ENCODE measurements at places on chromosomes 7 and 10.

DNA sequence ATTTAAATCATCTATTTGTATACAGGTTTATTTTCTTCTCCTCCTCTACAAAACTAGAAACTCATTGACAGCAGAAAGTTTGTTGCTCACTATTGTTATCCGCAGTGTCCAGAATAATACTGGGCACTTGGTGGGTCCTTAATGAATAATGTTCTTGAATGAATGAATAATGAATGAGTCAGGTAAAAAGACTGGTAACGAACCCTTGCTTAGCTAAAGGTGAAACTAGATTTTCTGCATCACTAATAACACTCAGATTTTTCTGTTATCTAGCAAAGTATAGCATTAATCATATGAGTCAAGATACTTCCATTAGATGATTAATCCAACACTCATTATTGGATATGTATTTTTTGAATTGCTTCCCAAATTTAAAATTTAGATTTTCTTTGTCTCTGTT is 953.2 kb downstream of the SORCS3 start:
- DNase-seq, result no peak

DNA sequence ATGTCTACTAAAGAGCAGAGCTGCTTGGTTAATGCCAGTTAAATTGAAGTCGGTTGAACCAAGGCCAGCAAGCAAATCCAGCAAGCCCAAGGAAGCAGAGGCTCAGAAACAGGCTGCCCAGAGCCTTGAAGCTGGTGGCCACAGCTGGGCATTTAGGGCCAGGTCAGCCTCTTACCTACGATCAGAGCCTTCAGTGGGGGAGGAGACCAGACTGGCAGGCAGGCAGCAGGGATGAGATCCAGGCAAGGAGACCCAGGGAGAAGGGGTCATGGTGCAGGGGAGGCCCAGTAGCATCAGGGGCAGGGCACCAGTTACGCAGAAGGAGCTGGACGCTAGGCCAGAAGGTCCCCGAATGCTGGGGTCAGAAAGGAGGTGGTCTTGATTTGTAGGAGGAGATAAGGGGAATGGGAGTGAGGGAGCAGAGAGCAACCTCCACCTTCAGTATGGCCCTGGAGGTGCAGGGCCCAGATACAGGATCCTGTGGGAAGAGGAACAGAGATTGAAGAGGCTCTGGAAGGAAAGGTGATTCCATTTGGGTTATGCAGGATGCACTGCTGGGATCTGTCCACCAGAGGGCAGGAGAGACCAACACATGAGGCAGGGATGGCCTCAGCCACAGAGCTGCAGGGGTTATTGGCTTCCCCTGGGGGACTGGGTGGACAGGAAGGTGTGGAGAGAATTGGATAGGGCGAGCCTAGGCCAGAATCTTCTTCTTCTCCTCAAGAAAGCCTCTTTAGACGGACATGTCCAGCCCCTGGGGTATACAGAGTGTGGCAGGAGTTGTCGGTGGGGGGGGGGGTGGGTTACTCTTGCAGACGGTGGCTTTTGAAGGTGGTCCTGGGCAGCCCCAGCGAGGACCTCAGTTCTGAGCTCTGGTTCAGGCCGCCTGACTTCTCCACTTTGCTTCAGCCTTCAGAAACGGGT is 132.6 kb upstream of the PODXL start:
- DNase-seq, result peak; percentile 14

DNA sequence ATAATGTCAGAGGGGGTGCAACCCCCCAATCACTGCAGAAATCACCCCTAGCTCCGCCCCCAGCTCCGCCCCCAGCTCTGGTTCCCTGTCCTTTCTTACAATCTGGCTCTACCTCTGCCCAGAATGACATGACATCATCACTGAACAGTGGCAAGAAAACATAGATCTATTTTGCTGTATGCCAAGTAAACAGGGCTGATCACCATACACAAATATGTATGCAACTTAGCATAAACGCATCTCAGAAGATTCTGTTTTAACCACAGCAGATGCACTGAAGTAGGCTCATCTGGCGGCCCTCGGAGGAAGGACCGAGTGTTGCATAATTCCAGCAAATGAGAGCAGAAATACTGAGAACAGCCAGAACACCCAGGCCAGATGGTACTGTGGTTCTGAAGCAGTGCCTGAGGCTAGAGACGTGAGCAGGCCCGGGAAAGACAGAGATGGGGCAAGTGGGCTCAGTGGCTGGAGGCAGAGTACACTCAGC is 293.3 kb upstream of the KLF14 start:
- DNase-seq, result peak; percentile 57

DNA sequence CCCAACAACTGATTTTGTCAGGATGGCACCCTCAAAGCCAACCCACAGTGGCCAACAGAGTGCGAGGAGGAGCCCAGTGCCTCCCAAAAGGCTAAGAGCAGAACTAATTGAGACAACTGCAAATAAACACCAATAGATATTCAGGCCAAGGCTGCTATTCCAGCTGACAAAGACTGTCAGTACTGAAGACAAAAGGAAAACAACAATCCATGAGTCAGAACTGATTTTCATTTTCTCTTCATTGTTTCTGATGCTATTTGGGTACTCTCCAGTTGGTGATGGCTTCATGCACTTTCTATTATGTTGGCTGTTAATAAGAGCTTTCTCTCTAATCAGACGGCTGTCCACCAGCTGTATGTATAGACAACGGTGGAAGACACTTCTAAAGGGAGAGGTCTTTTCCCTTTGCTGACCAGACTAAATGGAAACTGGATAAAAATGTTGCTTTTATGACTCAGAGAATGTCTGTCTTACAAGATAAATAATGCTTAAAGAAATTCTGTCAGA is 515.9 kb downstream of the PARD3 start:
- DNase-seq, result peak; percentile 55

- no peak for DNase-seq
Measured at GRCh38 chr10:87504307-87504639, 420 bp upstream of the MINPP1 start.

GRCh38 chr7:84502239-84502638 is 307.6 kb upstream of the SEMA3A start:
- no peak for DNase-seq

- peak; percentile 57 for DNase-seq
Measured at GRCh38 chr7:40850017-40850416, 715.2 kb downstream of the SUGCT start.

GRCh38 chr10:77401683-77402082 is 235.9 kb downstream of the KCNMA1 start:
- no peak for DNase-seq

- DNase-seq, result no peak
Measured at GRCh38 chr10:106971411-106971831, 193.1 kb downstream of the SORCS1 start.

GRCh38 chr7:43799605-43800004 is 41.1 kb downstream of the BLVRA start:
- DNase-seq, result no peak

GRCh38 chr7:37247861-37248260 is 200.8 kb downstream of the ELMO1 start:
- peak; percentile 82 for DNase-seq

GRCh38 chr7:45689011-45689796 is 115.0 kb downstream of the ADCY1 start:
- DNase-seq, result peak; percentile 50

GRCh38 chr7:79820387-79820786 is 314.2 kb upstream of the GNAI1 start:
- peak; percentile 63 for DNase-seq

- DNase-seq, result no peak
Measured at GRCh38 chr7:89809291-89809690, 345.0 kb upstream of the STEAP1 start.

DNA sequence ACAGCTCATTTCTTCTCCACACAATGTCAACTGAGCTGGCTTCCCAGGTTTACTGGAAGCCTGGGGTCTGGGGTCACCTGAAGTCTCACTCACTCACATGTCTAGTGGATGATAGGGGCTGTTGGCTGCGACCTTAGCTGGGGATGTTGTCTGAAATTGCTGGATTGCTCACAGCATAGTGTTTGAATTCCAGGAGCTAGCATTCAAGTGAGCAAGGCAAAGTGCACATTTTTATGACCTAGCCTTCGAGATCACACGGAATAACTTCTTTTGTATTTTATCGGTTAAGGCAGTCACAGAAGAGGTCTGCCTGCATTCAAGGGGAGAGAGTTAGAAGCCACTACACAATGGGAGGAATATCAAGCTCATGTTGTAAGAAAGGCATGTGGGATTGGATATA is 3.6 kb downstream of the TEX47 start:
- no peak for DNase-seq

GRCh38 chr7:120996333-120996987 is 7.9 kb downstream of the CPED1 start:
- DNase-seq, result peak; percentile 96
